NCI-H2029 treated with DMSO at 0.1 percent for 48 hours (cell line): ENCODE measurements at places on chromosomes 1 and 21.
A peak's percentile ranks its signal among the peaks of the same experiment; 100 is the strongest.

DNA sequence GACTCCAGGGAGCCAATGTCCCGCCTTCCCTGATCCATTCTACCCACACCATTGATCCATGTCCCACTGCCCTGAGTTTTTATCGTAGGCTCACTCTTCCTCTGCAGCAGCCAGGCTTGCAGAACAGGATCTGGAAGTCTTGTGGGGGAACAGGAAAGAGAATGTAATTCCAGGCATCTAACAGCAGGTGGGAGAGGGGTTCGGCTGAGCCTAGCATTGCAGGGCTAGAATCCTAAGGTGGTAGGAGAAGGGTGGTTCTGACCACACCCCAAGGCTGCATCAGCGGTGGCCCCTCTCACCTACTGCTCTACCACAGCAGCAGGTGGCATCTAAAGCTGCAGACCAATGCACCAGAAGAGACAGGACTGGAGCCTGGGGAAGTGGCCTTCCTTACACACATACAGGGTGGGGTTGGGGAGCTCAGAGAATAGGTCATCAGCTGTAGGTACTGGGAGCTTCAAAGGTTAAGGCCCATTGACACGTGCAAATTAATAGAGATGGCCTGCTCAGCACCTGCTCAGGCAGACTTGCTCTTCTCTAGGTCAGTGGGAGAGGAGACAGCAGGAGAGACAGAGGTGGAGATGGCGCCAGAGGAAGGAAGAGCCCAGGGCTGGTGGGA lies 20.5 kb downstream of the KNCN start:
- no peak for DNase-seq

- peak; percentile 33 for DNase-seq
Measured at GRCh38 chr1:183097438-183098051, 74.3 kb downstream of the LAMC1 start.

GRCh38 chr1:171654201-171654941 lies 1.9 kb upstream of the MYOC start:
- no peak for DNase-seq

DNA sequence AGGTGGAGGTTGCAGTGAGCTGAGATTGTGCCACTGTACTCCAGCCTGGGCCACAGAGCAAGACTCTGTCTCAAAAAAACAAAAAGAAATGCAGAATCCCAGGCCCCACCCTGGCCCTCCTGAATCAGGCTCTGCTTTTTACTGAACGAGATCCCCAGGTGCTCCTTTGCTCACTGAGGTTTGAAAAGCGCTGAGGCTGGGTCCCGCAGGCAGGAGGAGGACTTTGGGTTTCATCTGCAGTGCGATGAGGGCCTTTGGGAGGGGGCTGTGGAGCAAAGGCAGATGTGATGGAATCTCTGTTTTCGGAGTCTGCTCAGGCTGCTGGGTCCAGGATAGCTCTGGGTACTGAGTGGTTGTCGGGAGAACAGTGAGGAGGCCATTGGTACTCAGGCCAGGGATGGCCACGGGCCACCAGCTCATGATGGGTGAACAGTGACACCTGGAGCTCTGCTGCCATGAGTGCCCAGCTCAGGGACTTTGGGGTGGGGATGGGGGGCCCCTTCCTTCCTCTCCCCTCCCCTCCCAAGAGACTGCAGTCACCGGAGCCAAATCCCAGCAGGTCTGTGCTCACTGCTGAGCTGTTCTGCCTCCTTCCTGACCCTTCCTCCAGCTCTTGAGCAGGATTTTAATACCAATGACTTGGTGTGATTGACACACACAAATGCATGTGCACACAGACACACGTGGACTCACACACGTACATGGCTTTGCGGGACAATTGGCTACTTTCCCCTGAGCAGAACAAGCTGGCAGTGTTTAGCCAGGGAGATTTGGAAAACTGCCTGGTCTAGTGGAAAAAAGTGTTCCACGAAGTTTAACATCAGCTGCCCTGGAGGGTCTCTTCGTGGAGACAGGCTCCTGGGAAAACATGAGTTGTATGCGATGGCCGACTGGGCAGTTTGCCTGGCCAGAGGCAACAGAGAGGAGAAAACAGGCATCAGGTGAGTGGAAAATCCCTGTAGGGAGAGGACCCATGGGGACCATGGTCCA lies 3.6 kb upstream of the DHRS3 start:
- DNase-seq = no peak

DNA sequence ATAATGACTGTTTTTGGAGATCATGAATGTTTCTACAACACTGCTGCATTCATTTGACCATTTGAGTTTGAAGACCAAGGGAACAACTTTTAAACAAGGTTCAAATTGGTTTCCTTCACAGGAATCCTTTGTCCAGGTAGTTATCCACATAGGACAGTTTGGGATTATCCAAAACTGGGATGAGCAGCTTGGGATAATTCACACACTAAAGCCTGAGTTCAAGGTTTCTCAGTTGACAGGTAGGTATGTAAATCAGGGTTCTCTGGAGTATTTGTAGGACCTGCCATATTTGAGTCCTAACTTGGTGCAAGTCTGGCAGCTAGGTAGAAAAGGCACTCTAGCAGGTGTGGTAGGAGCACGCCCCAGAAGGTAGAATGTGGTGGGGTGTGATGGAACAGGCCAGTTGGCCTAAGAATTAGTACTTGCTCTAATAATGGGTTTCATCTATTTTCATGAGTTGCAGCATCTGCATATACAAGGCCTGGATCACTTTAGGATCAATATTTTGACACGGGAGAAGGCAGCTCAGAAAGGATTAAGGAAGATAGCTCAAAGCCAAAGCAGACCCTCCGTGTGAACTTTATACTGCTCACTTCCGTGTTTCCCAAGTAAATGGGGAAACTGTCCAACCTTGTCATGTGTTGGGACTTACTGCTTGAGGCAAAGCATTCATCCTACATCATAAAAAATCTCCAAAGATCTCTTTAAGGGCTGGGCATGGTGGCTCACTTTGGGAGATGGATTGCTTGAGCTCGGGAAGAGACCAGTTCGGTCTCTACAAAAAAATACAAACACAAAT lies 14.1 kb upstream of the RAB42 start:
- DNase-seq = no peak

DNA sequence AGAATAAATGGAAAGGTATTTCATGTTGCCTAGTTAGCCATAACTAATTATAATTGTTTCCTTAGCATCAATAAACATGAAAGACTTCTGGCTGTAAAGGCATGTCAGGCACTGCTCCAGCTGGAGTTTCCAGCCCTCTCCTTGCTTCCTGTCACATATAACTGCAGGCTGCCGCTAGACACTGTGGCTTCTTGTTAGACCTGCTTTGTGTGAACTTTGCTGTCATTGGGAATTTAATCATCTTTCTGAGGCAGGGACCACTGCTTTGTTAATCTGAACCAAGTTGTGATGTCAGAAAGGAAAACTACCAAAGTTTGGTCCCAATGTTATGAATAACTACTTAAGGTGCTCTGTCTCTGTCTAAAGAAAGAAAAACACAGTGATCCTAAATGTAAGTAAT lies 90.3 kb upstream of the DUSP10 start:
- DNase-seq = no peak

DNA sequence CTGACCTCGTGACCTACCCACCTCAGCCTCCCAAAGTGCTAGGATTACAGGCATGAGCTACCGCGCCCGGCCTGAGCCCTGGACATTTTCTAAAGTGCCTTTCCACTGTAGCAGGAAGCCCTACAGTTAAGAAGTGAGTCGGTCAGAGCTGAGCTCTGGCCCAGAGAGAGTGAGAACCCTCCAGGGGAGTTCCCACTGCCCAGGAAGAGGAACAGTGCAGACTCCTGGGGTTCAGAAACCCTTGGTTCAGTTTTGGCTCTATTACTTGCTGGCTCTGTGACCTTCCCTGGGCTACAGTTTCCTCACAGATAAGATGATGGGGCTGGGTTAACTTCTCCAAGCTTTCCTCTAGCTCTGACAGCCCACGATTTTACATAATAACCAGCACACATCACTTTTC lies 20.9 kb downstream of the SLC9A1 start:
- DNase-seq = no peak

GRCh38 chr1:152110365-152110859 lies 4.8 kb downstream of the TCHH start:
- peak; percentile 22 for DNase-seq

- DNase-seq = no peak
Measured at GRCh38 chr1:46675549-46676314, 4.1 kb downstream of the TEX38 start.

- DNase-seq = no peak
Measured at GRCh38 chr1:107357376-107357775, 216.5 kb downstream of the NTNG1 start.

DNA sequence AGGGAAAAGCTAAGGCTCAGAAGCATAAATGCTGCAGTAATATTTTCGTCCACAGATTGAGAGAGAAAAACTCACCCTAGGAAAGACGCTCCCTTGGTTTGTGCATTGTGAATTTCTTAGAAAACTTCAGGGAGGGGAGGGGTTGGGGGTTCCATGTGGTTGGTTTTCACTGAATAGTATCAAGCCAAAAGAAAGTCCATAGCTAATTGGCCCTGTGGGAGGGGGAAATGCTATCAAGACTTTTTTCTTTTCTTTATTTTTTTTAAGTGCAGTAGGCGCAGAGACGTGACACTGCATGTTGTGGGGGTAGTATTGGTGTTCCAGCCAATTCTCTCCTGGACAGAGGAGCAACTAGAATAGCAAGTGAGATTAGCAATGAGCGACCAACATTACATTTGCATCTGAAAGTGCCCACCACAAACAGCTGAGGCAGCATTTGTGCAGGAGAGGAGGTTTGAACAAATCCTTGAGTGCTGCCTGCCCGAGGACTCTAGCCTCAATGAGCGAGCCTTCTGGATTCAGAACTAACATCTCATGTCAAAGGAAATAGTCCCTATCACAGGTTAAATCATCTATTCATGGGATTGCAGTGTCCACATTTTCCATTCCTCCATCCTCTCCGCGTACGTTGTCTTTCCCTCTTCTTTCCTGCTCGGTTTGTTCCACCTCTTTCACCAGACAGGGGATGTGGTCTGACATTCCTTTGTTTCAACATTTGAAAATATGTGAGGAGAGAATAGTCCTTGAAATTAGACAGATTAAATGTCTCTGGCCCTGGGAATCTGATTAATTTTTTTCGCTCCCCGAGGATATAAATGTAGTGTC lies 118.0 kb upstream of the MARK1 start:
- no peak for DNase-seq

DNA sequence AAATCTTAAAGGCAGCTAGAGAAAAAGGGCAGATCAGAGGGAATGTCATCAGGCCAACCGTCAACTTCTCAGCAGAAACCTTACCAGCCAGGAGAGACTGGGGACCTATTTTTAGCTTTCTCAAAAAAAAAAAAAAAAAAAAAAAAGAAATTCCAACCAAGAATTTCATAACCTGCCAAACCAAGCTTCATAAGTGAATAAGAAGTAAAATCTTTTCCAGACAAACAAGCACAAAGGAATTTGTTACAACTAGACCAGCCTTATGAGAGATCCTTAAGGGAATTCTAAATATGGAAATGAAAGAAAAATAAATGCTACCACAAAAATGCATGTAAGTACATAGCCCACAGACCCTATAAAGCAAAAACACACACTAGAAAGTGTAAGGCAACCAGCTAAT lies 267.7 kb downstream of the AKT3 start:
- DNase-seq = no peak

GRCh38 chr1:27539901-27540861 lies 50.2 kb upstream of the WASF2 start:
- DNase-seq = peak; percentile 9

DNA sequence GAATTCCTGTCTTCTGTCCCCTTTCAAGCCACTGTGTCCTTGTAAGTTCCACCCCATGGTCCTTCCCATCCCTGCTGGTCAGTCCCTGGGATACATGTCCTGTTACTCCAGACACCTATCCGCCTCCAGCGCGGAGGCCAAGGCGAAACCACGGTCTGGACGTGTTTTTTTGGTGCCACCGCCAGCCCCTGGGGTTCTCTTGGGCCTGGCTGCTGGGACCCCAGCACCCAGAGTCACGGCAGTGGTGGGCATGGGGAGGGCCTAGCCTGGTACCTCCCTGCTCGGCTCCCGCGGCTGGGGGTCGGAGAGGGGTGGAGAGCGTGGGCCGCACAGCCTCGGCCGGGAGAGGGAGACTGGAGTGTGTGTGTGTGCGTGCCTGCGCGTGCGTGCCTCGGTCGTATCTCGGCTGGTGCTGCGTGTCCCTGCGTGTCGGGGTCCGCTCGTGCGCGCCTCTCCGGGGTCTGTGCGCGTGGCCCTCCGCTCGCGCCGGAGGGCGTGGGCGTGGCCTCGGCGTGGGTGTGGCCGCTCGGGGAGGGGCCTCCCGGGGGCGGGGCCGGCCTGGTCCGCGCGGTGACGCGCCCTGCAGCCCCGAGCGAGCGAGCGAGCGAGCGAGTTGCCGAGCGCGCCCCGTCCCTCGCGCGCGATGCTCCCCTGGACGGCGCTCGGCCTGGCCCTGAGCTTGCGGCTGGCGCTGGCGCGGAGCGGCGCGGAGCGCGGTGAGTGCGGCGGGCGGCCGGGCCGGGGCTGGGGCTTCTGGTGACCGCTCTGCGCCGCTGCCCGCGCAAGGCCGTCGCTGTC lies at the start of gene VWA1:
Gene VWA1, plus strand, starts transcription at position 585 of the 798 bp plus-strand sequence. Its CDS starts 59 bp downstream, at position 644.
- no peak for DNase-seq

GRCh38 chr1:207971331-207972219 lies 60.6 kb upstream of the CD34 start:
- no peak for DNase-seq

GRCh38 chr1:238951809-238952208 lies 434.6 kb upstream of the CHRM3 start:
- DNase-seq = no peak

- no peak for DNase-seq
Measured at GRCh38 chr1:198447468-198447867, 93.0 kb downstream of the ATP6V1G3 start.

GRCh38 chr1:59985911-59986515 lies 59.4 kb upstream of the CYP2J2 start:
- DNase-seq = no peak

GRCh38 chr1:95013950-95014574 lies 58.7 kb downstream of the ALG14 start:
- DNase-seq = no peak

DNA sequence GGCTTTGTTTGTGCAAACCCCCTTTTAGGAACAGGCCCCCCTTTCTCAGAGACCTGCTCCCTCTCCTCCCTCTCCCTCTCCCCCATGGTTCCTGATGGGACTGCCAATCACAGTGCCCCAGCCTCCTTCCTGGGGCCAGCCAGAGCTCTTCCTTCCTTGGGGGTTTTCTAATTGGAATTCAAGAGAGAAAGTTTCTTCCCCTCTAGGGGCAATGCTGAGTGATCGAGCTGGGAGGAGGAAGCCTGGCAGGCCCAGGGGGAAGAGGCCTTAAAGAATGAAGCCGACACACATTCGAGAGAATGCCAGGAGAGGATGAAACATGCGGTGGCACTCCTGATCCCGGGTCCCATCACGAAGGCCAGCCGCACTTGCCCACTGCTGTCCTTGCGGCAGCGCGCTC lies 21.3 kb upstream of the COL16A1 start:
- no peak for DNase-seq

GRCh38 chr21:46527801-46528200 lies 69.1 kb downstream of the DIP2A start:
- no peak for DNase-seq

- no peak for DNase-seq
Measured at GRCh38 chr21:25127811-25128210, 479.5 kb downstream of the MRPL39 start.

DNA sequence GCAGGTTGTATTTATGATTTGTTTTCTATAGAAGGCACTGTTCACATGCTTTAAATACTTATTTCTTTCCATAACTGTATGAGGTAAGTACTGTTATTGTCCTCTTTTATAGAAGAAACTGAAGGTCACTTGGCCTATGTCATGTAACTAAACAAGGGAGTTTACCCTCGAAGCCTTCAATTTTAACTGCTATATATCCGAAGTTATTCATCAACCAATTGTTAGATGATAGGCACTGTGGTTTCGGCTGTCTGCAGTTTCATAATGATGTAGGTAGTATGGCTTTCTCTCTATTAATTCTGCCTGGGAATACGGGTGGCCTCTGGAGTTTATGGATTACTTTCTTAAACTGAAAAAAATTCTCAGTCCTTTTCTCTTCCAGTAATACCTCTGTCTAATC lies 413.3 kb upstream of the ADGRL2 start:
- no peak for DNase-seq
